Body of pancreas (tissue), 4 donors: ENCODE measurements at places on chromosomes 5 and 9. TPM values are rescaled to one million over a fixed set of nuclear protein-coding genes. Genes with fewer than 3 reads are reported as not detected.

Gene SLCO6A1
- total RNA-seq = not detected

- H3K4me3 ChIP-seq = no peak overlapping the region
- no peaks in the 10 kb centered on the region for H3K27me3 ChIP-seq
- H3K27ac ChIP-seq = no peak overlapping the region
- H3K36me3 ChIP-seq = no peaks in the 10 kb centered on the region
Observed at GRCh38 chr9:98570663-98571440, 137.9 kb downstream of the GABBR2 start.

DNA sequence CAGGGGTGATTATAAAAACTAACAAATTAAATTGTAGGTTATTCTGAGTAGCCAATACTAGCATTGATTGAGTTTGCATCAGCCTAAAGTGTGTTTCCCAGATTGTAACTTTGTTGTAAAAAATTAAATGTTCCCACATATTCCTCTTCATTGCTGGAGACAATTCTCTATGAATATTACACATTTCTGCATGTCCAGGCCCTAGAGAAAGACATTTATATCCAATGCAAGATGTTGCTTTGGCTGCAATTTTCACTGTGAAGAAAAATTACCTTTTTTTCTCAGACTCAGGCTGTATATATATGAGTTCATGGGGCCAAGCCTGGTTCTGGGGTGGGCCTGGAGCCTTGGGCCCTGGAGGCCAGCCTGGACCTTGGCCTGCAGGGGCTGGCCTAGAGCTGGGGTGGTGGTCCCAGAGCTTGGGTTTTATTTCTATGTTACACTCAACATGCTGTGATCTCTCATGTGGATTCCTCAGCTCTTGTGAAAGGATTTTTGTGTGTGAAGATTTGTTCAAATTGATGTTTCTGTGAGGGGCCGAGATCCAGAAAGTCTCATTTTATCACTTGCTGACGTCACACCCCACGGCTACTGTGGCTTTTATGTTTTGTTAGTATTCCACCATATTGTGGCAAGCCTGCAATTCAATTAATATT is 232.5 kb downstream of the SPATA31A1 start:
- H3K27me3 ChIP-seq = no peaks in the 10 kb centered on the region
- no peaks in the 10 kb centered on the region for H3K4me1 ChIP-seq
- no peak overlapping the region for H3K4me3 ChIP-seq
- DNase-seq = no peak

DNA sequence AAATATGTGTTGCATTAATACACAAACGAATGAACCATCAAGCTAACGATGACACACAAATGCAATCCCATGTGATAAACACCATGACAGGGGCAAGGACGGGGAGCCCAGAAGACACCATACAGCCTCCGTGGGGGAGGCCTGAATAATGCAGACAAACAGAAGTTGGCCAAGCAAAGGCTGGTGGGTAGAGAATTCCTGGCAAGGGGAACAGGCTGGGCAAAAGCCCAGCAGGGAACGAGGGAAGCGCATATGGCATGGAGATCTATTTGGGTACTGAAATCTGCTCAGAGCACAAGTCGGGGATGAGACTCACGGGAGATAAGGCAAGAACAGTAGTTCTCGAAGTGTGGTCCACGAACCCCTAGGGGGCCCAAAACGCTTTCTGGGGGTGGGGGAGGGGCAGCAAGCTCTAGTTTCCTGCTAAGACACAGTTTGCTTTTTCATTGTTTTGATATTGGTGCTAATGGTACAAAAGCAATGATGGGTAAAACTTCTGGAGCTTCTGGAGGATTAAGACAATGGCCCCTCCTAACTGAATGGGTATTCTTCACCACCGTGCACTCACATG is 42.9 kb upstream of the FBXW11 start:
- H3K27me3 ChIP-seq = no peaks in the 10 kb centered on the region
- no peaks in the 10 kb centered on the region for H3K36me3 ChIP-seq
- no peak for DNase-seq
- H3K4me3 ChIP-seq = no peak overlapping the region
- peaks cover 8% of the 10 kb centered on the region for H3K4me1 ChIP-seq
- no peak overlapping the region for H3K27ac ChIP-seq

GRCh38 chr5:1386274-1386717 is 41.4 kb upstream of the CLPTM1L start:
- peak; percentile 80 for DNase-seq
- peak overlapping the region; percentile 40 for H3K27ac ChIP-seq
- H3K4me1 ChIP-seq = peaks cover 14% of the 10 kb centered on the region
- H3K36me3 ChIP-seq = no peaks in the 10 kb centered on the region
- peaks cover 4% of the 10 kb centered on the region for H3K27me3 ChIP-seq

GRCh38 chr5:14257995-14258403 is 114.9 kb downstream of the TRIO start:
- H3K27me3 ChIP-seq = no peaks in the 10 kb centered on the region
- no peak overlapping the region for H3K4me3 ChIP-seq
- DNase-seq = no peak
- H3K36me3 ChIP-seq = no peaks in the 10 kb centered on the region

Gene CCL28
- 21.0 TPM for total RNA-seq

GRCh38 chr5:132254321-132254977 is 3.0 kb upstream of the PDLIM4 start:
- H3K27ac ChIP-seq = no peak overlapping the region
- peaks cover 18% of the 10 kb centered on the region for H3K4me1 ChIP-seq
- no peaks in the 10 kb centered on the region for H3K27me3 ChIP-seq
- no peaks in the 10 kb centered on the region for H3K36me3 ChIP-seq
- H3K4me3 ChIP-seq = no peak overlapping the region
- DNase-seq = peak; percentile 81
